Activated T-helper 2 cell treated with anti-CD3 and anti-CD28 coated beads, Interferon-gamma antibody, Interleukin-2, Interleukin-4, amounts not matched to agents 10 μg/mL and 5 μg/mL and 100 μg/mL, durations not matched to agents 14 hours and 24 hours and 36 hours (primary cell): ENCODE measurements at places on chromosomes 6 and 20. TPM values are rescaled to one million over a fixed set of nuclear protein-coding genes. Genes with fewer than 3 reads are reported as not detected.

DNAH8 gene
- total RNA-seq: 0.05 TPM in 1 of 2 replicates, not detected in the other

DNA sequence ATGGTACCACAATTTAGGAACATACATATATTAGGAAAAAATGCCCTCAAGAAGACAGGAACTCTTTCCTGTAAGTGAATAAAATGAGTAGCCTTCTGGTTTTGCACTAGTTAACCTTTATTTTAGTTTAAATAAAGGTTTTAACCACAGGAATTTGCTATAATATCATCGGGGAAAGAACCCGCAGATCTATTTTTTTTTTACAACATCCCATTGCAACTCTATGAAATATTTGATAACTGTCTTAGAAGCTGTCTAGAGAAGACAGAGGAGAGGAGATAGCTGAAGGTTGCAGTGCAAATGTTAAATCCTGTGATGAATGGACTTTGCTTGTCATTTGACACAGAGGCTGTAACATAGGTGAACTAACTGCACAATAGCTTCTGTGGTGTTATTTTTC, 69.5 kb downstream of the TINAG start:
- DNase-seq: no peak
- H3K36me3 ChIP-seq: no peaks in the 10 kb centered on the region
- H3K4me3 ChIP-seq: no peak overlapping the region
- H3K4me1 ChIP-seq: no peaks in the 10 kb centered on the region

DNA sequence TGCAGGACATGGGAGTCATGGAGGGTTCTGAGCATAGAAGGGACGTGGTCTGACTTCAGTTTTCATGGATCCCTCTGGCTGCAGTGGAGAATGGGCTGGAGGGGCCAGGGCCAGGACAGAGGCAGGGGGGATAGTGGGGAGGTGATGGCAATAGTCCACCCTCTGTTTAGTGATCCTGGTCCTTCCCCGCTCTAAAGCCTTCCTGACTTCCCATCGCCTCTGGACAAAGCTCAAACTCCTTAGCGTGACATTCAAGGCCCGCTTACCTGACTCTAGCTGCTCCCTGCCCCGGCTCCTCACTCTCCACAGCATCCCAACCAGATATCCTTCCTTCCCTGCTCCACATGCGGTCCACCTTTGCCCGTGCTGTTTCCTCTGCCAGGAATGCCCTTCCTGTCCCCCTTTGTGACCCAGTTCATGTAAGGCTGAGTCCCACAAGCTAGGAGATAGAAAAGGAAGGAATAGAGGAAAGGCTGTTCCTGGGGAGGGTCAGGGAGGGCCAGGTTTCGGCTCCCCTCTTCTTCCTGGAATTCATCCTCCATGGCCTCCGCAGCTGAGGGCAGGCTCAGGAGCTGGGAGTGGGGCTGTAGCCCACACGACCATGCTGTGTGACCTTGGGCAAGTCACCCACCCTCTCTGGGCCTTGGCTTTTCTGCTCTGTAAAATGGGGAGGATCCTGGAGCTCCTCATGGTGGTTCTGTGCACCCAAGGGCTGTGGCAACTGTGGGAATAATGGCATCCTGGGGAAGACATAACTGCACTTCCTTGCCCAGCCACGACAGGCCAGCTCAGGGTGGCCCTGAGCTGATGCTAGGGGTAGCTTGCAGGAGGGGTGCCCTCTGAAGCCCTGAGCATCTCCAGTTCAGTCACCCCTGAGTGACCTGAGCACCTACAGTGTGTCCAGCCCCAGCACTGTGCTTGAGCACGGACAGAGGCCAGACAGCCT, 116.1 kb downstream of the CEBPB start:
- peaks cover 2% of the 10 kb centered on the region for H3K4me1 ChIP-seq
- no peak overlapping the region for H3K27ac ChIP-seq
- H3K27me3 ChIP-seq: no peaks in the 10 kb centered on the region
- H3K36me3 ChIP-seq: no peaks in the 10 kb centered on the region

- no peaks in the 10 kb centered on the region for H3K4me1 ChIP-seq
- DNase-seq: no peak
- H3K4me3 ChIP-seq: no peak overlapping the region
Observed at GRCh38 chr6:67875877-67876383, 759.2 kb upstream of the ADGRB3 start.

MOG gene
- not detected in 2 replicates for total RNA-seq

KPNA5 gene
- total RNA-seq: 6.3 and 7.4 TPM in 2 replicates

GCM1 gene
- not detected in 2 replicates for total RNA-seq

DNA sequence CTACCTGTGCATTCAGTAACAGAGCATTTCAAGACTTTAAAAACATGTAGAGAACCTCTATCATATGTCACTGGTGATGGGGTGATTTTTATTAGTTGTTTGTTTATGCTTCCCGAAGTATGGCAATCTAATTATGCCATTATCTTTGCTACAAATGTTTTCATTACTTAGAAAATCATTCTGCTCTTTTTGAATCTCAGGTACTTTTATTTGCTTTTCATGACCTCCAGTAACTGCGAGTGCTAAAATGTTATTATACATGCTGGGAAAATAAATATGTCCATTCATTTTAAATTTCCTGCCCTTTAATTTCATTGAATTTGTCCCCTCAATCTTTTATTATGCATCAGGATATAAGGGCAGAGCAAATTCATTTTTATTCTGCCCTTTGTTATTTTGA, 515.7 kb downstream of the NKAIN2 start:
- no peaks in the 10 kb centered on the region for H3K4me1 ChIP-seq
- no peaks in the 10 kb centered on the region for H3K27me3 ChIP-seq
- no peak overlapping the region for H3K27ac ChIP-seq
- no peak for DNase-seq
- H3K4me3 ChIP-seq: no peak overlapping the region
- H3K36me3 ChIP-seq: no peaks in the 10 kb centered on the region

DNA sequence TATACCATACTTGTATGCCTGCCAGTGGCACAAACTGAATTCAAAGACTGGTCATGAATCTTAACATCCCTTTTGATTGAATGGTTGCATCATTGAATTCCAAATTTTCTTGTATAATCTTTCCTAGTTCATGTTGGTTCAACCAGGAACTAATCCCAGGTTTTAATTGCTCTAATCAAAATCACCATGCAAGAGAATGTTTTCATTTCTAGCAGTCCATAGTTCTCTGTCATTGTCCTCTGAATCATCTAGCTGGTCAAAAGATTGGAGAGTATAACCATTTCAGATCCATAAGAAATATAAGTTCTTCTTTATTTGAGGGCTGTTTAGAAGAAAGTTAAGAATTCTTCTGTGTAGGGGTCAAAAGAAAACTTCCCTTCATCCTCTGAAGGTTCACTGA, 57.2 kb downstream of the ZNF292 start:
- H3K4me1 ChIP-seq: peaks cover 42% of the 10 kb centered on the region
- H3K4me3 ChIP-seq: no peak overlapping the region

GRCh38 chr6:106512048-106512967, 117.0 kb downstream of the RTN4IP1 start:
- H3K4me1 ChIP-seq: peaks cover 59% of the 10 kb centered on the region
- peak overlapping the region; percentile 88 for H3K27ac ChIP-seq
- H3K27me3 ChIP-seq: peaks cover 12% of the 10 kb centered on the region

DNA sequence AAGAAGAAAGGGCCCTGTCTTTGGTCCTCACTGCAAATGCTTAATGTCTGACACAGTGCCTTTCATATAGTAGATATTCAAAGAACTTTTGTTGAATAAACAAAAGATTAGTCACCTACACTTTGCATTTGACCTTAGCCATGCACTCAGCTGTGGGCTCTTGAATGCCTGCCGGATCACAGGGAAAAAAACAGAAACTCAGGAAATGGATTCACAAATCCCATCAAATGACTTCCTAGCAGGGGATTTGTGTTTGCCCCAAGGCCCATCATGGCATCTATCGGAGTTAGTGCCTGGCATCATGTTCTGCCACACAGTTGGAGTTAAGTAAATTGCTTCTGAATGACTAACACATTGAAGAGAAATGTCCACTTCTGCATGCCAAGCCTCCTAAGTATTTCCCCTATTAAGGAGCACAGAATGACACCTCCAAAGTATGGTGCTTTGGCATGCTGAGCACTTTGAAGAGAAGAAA, 72.3 kb upstream of the DST start:
- peaks cover 3% of the 10 kb centered on the region for H3K27me3 ChIP-seq
- no peak overlapping the region for H3K4me3 ChIP-seq
- no peak for DNase-seq
- no peaks in the 10 kb centered on the region for H3K4me1 ChIP-seq
- no peaks in the 10 kb centered on the region for H3K36me3 ChIP-seq

DNA sequence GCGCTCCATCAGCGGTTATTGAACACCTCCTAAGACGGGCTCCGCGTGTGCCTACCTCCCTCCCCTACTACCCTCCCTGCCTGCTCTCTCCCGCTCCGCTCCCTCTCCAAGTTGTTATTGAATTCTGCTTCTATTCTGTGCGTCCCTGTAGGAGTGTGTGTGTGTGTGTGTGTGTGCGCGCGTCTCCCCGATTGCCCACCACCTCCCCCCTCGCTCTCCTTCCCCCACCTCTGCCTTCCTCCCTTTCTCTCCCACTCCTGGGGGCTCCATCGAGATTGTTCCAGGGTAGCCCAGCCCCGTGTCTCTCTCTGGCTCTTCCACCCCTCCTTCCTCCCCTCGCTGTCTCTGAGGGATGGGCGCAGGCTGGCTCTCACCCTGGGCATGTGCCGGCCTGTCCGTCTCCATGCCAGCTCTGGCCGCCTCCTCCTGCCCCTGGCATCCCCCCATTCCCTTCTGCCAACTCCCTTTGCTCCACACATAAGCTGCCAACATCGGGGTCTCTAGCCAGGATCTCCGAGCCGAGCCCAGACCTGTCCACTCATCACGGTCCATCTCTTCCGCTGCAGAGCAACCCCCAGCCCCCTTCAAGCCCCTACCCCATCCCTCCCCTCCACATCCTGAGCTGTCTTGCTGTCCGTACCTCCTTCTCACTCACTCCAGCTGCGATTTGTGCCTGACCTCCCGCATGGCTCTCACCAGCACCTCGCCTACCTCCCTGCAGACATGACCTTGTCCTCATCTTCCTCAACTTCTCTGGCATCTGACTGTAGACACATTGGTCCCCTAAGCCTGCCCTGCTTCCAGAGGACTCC, 68.5 kb downstream of the SRC start:
- DNase-seq: no peak
- no peak overlapping the region for H3K27ac ChIP-seq
- H3K27me3 ChIP-seq: peaks cover 7% of the 10 kb centered on the region
